ENCODE measurements at places on chromosomes 11 and 22. TPM values are rescaled to one million over a fixed set of nuclear protein-coding genes. Genes with fewer than 3 reads are reported as not detected.
A peak's percentile ranks its signal among the peaks of the same experiment; 100 is the strongest.

DNA sequence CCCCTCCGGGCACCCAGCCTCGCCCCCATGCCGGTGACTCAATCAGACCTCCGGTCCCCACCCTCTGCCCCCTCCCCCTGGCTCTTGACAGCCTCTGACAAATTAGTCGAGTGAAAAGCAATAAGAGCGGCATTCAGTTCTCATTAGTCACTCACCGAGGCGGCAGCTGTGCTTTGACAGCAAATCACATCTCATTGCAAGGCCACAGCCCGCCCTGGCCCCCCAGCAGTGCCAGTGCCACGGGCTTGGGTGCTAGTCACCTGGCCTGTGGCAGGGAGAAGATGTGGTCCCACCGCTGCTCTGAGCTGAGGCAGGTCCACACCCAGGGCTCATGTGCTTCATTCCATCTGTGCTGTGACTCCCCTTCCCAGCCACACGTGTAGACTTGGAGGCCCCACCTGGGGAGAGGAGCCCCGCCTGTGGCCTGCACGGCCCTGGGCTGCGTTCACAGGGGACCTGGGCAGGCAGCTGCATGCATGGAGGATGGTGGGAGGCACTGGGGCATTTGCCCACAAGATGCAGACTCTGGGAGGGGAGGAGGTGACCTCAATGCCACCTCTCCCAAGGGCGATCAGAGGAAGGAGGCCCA lies 7.4 kb upstream of the TH start:
- H3K36me3 ChIP-seq = no peaks in the 10 kb centered on the region
- H3K27ac ChIP-seq = no peak overlapping the region
- H3K27me3 ChIP-seq = peaks cover 3% of the 10 kb centered on the region
- DNase-seq = no peak

- H3K27ac ChIP-seq = no peak overlapping the region
- DNase-seq = no peak
- H3K36me3 ChIP-seq = no peaks in the 10 kb centered on the region
- H3K27me3 ChIP-seq = peaks cover 16% of the 10 kb centered on the region
- H3K4me1 ChIP-seq = peaks cover 36% of the 10 kb centered on the region
Observed at GRCh38 chr11:123187248-123187647, 7.8 kb downstream of the CLMP start.

GRCh38 chr11:21415606-21416005 lies 746.2 kb downstream of the NELL1 start:
- H3K36me3 ChIP-seq = no peaks in the 10 kb centered on the region
- no peak overlapping the region for H3K27ac ChIP-seq
- no peak for DNase-seq
- no peak overlapping the region for H3K4me3 ChIP-seq
- H3K4me1 ChIP-seq = no peaks in the 10 kb centered on the region

GRCh38 chr11:33634291-33634834 lies 66.3 kb downstream of the C11orf91 start:
- peaks cover 24% of the 10 kb centered on the region for H3K36me3 ChIP-seq
- no peaks in the 10 kb centered on the region for H3K4me1 ChIP-seq
- no peak overlapping the region for H3K27ac ChIP-seq
- no peak overlapping the region for H3K4me3 ChIP-seq

DNA sequence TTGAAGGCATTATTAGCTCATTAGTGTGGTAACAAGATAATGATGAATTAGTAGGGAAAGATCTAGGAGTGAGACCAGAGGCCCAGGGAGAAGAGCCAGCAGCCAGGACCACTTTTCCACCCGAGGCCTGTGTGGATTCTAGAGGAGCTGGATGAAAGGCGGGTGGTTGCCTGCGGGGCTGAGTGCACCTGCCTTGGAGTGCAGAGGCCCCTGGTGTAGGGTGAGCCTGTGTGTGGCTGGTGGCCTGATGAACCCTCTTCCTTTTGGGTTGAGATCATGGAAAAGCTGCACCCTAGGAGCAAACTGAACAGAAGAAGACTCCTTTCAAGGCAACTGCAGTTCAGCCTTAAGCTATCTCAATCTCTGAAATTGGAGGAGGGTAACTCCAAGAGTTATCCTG lies 5.9 kb upstream of the TP53AIP1 start:
- H3K27ac ChIP-seq = no peak overlapping the region
- peaks cover under 1% of the 10 kb centered on the region for H3K27me3 ChIP-seq
- H3K36me3 ChIP-seq = no peaks in the 10 kb centered on the region
- H3K4me3 ChIP-seq = no peak overlapping the region
- DNase-seq = no peak
- peaks cover 3% of the 10 kb centered on the region for H3K4me1 ChIP-seq

GRCh38 chr22:49810363-49811019 lies 17.2 kb downstream of the BRD1 start:
- H3K4me1 ChIP-seq = peaks cover 16% of the 10 kb centered on the region
- H3K27ac ChIP-seq = no peak overlapping the region
- no peaks in the 10 kb centered on the region for H3K27me3 ChIP-seq
- peaks cover 33% of the 10 kb centered on the region for H3K36me3 ChIP-seq
- no peak overlapping the region for H3K4me3 ChIP-seq
- no peak for DNase-seq

- peaks cover 10% of the 10 kb centered on the region for H3K4me1 ChIP-seq
- H3K4me3 ChIP-seq = no peak overlapping the region
- no peak for DNase-seq
Observed at GRCh38 chr22:24053481-24054226, 42.5 kb downstream of the CABIN1 start.

DNA sequence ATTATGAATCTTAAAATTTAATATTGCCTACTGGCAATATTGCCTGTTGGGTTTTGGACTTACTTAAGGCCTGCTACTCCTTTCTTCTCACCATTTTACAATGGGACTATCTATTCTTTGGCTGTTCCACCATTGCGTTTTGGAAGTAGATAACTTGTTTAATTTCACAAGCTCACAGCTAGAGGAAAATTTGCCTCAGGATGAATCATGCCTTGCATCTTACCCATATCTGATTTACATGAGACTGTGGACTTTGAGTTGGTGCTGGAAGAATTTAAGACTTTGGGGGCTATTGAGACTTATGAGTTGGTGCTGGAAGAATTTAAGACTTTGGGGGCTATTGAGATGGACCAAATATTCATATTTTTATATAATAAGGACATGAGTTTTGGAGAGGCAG lies 662.6 kb downstream of the METTL15 start:
- peaks cover 3% of the 10 kb centered on the region for H3K36me3 ChIP-seq
- H3K27me3 ChIP-seq = no peaks in the 10 kb centered on the region
- no peak for DNase-seq
- no peak overlapping the region for H3K27ac ChIP-seq
- H3K4me3 ChIP-seq = no peak overlapping the region

DNA sequence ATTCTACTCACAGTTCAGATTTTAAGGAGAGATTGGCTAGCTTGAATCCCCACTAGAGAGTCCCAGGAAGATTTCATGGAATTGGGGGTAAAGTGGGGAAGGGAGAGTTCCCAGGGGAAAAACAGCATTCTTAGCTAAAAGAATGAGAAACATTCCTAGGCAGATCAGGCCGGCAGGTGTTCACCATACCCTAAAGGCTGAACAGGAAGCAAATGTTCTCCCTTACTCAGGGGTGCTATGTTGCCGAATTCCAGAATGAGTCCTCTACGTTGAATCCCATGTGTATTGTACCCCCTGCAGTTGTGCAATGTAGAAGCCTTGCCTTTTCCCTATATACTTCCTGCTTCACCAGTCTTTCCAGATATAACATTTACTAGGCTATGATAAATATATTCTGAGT lies 135.2 kb upstream of the NCAM1 start:
- H3K27ac ChIP-seq = no peak overlapping the region
- no peak overlapping the region for H3K4me3 ChIP-seq
- DNase-seq = no peak
- no peaks in the 10 kb centered on the region for H3K27me3 ChIP-seq
- peaks cover 8% of the 10 kb centered on the region for H3K4me1 ChIP-seq
- H3K36me3 ChIP-seq = no peaks in the 10 kb centered on the region

DNA sequence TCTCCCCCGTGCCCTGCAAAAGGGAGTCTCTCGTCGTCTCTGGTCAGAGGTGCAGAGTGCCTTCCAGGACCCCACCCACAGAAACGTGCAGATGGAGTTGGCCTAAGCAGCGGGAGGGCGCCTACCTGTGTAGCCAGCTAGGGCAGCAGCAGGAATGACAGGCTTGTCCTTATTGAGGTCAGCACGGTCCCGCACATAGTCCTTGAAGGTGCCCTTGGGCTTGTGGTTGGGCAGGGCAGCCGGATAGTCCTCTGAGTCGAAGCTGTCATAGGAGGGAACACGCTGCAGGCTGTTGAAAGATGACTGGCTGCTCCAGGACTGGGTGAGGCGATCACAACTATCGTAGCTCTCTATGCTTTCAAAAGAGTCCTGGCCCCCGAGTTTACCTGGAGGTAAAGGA lies 107.3 kb downstream of the ETS1 start:
- peaks cover 10% of the 10 kb centered on the region for H3K27me3 ChIP-seq
- peaks cover 11% of the 10 kb centered on the region for H3K36me3 ChIP-seq
- H3K4me1 ChIP-seq = peaks cover 8% of the 10 kb centered on the region
- DNase-seq = no peak
- H3K27ac ChIP-seq = peak overlapping the region; percentile 23
- H3K4me3 ChIP-seq = no peak overlapping the region

ST14 gene
- total RNA-seq = 0.30 TPM

SCUBE1 gene
- 12.1 TPM for total RNA-seq

SLC17A6 gene
- total RNA-seq = 1.4 TPM

OR51M1 gene
- not detected for total RNA-seq

FERMT3 gene
- 2.8 TPM for total RNA-seq
